ENCODE measurements at places on chromosomes 5 and 9. TPM values are rescaled to one million over a fixed set of nuclear protein-coding genes. Genes with fewer than 3 reads are reported as not detected.

DNA sequence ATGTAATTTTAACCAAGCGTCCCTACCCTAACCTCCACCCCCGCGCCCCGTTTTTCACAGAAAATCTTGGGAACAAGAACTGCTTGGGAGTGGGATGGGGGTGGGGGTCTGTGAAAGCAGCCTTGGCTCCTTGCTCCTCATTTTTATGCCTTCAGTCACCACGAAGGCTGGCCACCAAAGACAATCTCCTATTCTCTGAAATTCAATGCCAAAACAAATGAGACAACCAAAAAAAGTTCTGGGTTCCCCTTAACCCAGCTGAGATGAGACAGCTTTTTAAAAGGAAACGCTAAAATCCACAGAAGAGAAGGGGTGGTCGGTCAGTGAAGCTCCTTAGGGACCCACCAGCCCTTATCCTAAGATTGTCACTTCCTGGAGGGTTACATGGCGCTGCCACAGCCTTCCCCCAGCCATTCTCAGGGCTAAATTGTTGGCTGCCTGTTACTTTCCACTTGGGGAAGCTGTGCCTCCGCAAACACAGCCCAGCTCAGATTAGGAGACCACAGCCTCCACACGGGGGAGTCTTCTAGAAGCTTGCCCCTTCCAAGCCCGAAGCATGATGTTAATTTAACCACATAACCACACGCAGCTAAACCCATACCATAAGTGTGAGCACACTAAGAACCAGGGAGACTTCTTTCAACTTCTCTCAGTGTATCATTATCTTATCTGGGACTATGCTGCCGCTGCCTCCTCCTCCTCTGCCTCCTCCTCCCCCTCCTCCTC lies 136.3 kb downstream of the FOXD1 start:
- H3K27me3 ChIP-seq = peaks cover 70% of the 10 kb centered on the region
- H3K27ac ChIP-seq = no peak overlapping the region
- H3K4me3 ChIP-seq = no peak overlapping the region
- H3K36me3 ChIP-seq = no peaks in the 10 kb centered on the region
- H3K4me1 ChIP-seq = no peaks in the 10 kb centered on the region

- no peak overlapping the region for H3K4me3 ChIP-seq
- H3K27me3 ChIP-seq = no peaks in the 10 kb centered on the region
- no peak overlapping the region for H3K27ac ChIP-seq
- DNase-seq = no peak
- H3K36me3 ChIP-seq = no peaks in the 10 kb centered on the region
- peaks cover 5% of the 10 kb centered on the region for H3K4me1 ChIP-seq
Measured at GRCh38 chr9:101476576-101477208, 41.1 kb upstream of the ALDOB start.

GRCh38 chr5:179852993-179853547 lies 5.5 kb downstream of the MRNIP start:
- H3K27ac ChIP-seq = no peak overlapping the region
- no peak overlapping the region for H3K4me3 ChIP-seq
- no peaks in the 10 kb centered on the region for H3K4me1 ChIP-seq
- H3K36me3 ChIP-seq = peaks cover 47% of the 10 kb centered on the region
- no peaks in the 10 kb centered on the region for H3K27me3 ChIP-seq

DNA sequence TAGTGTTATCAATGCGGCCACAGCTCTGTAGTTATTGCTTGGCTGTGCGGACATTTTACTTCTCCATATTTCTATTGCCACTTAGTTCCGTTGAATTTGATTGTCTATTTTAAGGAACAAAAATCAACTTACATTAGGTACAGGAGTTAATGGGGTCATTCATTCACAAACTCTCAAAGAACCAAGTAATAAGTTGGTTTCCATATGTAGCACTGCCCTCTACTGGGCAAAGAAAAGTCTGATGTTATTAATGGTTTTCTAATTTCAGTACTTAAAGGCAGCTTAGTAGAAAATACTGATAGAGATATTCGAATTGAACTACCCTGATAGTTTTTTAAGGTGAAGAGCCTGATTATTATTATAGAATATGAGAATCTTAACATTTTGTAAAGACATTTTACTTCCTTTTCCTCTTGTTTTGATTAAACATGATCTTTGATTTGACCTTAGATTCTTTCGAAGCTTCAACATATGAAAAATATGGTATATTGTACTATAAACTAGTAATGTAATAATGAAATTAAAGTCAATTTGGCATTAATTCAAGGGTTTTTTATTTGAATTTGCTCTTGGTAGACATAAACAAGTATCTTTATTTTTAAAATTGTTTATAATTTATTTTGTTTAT lies 119.5 kb upstream of the CTNND2 start:
- DNase-seq = peak; percentile 42
- H3K27me3 ChIP-seq = no peaks in the 10 kb centered on the region
- no peaks in the 10 kb centered on the region for H3K4me1 ChIP-seq
- no peaks in the 10 kb centered on the region for H3K36me3 ChIP-seq

- DNase-seq = peak; percentile 18
- no peaks in the 10 kb centered on the region for H3K27me3 ChIP-seq
- H3K4me1 ChIP-seq = peaks cover 15% of the 10 kb centered on the region
- H3K4me3 ChIP-seq = no peak overlapping the region
- no peak overlapping the region for H3K27ac ChIP-seq
- H3K36me3 ChIP-seq = peaks cover 2% of the 10 kb centered on the region
Measured at GRCh38 chr9:19050637-19051591, 1.7 kb downstream of the RRAGA start.

DNA sequence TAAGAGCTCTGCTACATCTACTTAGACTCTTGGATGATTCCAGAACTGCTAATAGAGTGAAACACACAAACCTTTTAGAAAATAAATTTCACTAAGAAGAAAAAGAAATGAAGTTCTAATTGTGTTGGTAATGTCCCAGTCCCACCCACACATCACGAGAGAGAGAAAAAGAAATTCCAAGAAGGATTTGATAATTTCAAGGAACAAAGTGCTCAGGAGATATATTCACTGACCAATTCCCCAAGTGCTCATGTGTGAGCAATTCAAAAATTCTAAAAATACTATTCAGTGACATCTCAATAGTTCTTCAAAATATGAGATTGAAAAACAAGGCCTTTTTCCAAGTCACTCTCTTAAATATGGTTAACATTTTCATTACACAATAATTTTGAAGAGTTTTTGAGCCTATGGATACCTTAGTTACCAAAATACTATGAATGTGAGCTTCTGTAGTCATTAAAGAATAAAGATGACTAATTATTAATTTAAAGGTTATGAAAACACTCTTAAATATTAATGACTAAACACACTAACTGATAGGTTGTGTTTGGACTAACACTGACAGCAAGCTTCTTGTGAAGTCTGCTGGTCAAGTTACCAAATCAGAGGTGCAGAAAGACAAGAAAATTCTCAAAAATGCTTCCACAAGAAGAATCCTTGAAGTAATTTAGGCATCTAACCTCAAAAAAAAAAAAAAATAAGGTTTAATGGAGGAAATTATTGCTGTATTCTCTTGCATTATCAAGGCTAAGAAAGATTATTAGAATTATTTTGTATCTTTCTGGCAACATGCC lies 245.3 kb downstream of the PDE4D start:
- no peaks in the 10 kb centered on the region for H3K27me3 ChIP-seq
- no peaks in the 10 kb centered on the region for H3K36me3 ChIP-seq
- H3K27ac ChIP-seq = no peak overlapping the region
- H3K4me1 ChIP-seq = peaks cover 2% of the 10 kb centered on the region
- no peak overlapping the region for H3K4me3 ChIP-seq

DNA sequence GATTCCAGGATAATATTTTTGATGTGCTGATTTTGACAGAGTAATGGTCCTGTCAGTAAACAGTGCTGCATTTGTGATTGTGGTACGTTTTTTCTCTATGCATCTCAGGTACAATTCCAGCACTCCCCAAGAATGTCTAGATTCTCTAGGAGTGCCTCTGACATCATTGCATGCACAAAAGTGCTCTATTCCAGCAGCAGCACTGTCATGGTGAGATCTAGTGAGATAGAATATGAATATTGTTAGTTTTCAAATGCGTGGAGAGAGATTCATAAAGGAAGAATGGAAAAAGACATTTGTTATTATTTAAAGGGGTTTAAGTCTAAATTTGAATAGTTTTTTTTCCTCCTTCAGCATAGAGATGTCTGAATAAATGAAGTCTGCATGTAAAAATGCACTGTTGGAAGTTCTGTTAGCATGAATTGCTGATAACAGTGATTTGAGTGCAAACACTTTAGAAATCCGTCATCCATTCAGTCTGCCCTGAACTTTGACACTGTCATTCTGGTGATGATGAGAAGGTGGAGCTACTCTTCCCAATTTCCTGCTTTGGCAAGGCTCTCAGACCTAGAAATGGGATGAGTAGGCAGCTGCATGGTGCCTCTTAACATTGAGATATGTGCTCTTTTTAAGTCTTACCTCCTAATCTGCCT lies 84.6 kb downstream of the GAPVD1 start:
- H3K4me3 ChIP-seq = no peak overlapping the region
- no peaks in the 10 kb centered on the region for H3K27me3 ChIP-seq
- H3K4me1 ChIP-seq = no peaks in the 10 kb centered on the region
- peak; percentile 42 for DNase-seq

GRCh38 chr5:75885321-75885720 lies 168.1 kb upstream of the POC5 start:
- no peaks in the 10 kb centered on the region for H3K36me3 ChIP-seq
- H3K27me3 ChIP-seq = no peaks in the 10 kb centered on the region
- no peak for DNase-seq
- H3K4me1 ChIP-seq = no peaks in the 10 kb centered on the region
- H3K27ac ChIP-seq = no peak overlapping the region

DNA sequence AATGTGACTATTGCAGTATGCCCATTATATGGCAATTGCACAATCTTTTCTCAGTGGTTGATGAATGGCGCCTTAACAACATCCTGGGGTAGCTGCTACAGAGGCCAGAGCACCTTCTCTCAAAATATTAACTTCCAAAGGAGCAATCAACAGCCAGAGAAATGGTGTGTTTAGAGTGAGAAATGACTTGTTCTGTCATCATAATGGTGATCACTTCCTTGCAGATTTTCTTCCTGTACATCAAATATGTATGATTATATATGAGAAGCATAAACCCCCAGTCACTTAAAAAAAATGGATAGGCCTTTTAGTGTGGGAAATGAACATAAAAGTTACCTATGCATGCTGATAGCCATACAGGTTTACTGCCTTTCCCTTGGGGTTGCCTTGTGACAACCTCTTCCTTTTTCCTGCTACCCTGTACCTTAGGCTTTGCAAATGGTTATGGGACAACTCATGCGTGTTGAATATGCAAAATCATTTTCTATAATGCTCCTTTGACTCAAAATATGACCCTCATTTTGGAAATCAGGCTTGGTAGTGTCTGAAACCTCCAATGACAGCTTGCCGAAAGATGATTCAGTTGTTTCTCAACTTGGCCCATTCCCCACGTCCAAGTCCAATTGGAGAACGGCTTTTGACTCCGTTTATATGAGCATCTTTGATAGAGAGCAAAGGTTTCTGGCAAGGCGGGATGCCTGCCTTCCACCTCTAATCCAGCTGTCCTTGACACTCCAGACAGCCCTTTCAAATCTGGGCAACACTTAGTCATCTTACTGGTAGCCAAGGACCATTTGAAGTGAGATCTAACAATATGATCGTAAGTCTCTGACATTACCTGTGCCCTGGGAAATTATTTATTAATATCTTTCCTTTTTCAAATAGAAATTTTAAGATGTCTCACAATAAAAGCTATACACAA lies 69.3 kb downstream of the SLC1A1 start:
- H3K4me1 ChIP-seq = no peaks in the 10 kb centered on the region
- no peak overlapping the region for H3K27ac ChIP-seq
- no peak overlapping the region for H3K4me3 ChIP-seq

DNA sequence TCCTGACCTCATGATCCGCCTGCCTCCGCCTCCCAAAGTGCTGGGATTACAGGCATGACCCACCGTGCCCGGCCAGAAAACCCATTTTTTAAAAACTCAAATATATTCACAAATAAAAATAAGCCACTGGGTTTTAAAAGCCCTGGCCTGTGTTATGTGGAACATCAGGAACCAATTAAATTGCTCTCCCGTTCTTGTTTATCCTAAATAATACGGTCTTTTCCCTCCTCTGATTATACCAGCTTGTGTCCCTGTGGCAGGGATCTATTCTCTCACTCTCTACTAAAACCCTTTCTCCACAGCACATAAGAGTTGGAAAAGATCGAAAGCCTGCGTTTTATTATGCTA lies 30.1 kb upstream of the LPAR1 start:
- H3K4me1 ChIP-seq = no peaks in the 10 kb centered on the region
- H3K4me3 ChIP-seq = no peak overlapping the region
- no peaks in the 10 kb centered on the region for H3K27me3 ChIP-seq
- no peaks in the 10 kb centered on the region for H3K36me3 ChIP-seq
- no peak overlapping the region for H3K27ac ChIP-seq

DNA sequence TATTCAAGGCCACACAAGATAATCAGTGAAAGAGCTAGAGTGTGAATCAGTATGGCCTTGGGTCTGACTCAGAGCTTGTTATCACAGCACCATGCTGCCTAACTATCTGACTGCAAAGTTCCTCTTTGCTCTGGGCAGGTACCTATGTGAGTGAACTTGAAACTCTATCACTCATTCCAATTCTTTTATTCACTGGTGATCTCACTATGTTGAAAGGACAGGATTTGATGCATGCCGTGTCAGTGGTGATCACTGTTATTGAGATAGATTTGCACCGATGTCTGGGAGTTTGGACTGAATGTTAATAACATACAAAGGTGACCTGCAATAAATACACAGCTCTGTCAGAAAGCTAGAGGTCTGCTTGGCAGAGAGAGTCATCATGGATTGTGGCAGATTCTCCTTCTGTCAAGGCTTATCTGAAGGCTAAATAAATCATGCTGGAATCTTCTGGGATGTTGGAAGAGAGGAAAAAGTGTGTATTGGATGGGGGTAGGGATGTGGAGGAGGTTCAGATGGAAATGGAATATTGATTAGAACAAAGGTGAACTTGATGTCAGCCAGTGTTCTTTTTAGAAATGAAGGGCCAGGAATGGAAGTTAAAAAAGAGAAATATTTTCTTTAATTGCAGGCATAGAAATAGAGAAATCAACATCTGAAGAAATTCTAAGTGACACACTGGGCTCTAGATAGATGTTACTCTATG lies 91.8 kb upstream of the TNC start:
- H3K4me3 ChIP-seq = no peak overlapping the region
- no peaks in the 10 kb centered on the region for H3K4me1 ChIP-seq
- peak; percentile 39 for DNase-seq
- no peaks in the 10 kb centered on the region for H3K27me3 ChIP-seq
- H3K27ac ChIP-seq = no peak overlapping the region
- no peaks in the 10 kb centered on the region for H3K36me3 ChIP-seq

CCL27 gene
- polyA plus RNA-seq = not detected

GPX8 gene
- polyA plus RNA-seq = 0.22 TPM

WHRN gene
- polyA plus RNA-seq = 7.2 TPM

CARTPT gene
- polyA plus RNA-seq = not detected

PRR16 gene
- 2.4 TPM for polyA plus RNA-seq

DDX46 gene
- polyA plus RNA-seq = 53.9 TPM

FAM169A gene
- polyA plus RNA-seq = not detected

C5orf52 gene
- 1.2 TPM for polyA plus RNA-seq

SLC46A2 gene
- polyA plus RNA-seq = 0.03 TPM

SPINK1 gene
- 258 TPM for polyA plus RNA-seq

FBP2 gene
- 0.24 TPM for polyA plus RNA-seq

C9orf43 gene
- polyA plus RNA-seq = 0.81 TPM

GFPT2 gene
- polyA plus RNA-seq = 1.1 TPM

All from small intestine (tissue), 16 donors.